ENCODE measurements at places on chromosomes 13 and 19.
A peak's percentile ranks its signal among the peaks of the same experiment; 100 is the strongest.

GRCh38 chr19:30003866-30004265, 61.8 kb downstream of the URI1 start:
- no peak for DNase-seq

- DNase-seq = no peak
Observed at GRCh38 chr19:51161266-51161665, 19.2 kb downstream of the SIGLEC7 start.

GRCh38 chr19:41785653-41786052, 10.7 kb upstream of the CEACAM3 start:
- peak; percentile 8 for DNase-seq

GRCh38 chr13:53560556-53560955, 531.9 kb downstream of the OLFM4 start:
- no peak for DNase-seq

- no peak for DNase-seq
Observed at GRCh38 chr13:76883236-76883635, 3.0 kb downstream of the KCTD12 start.

Data from nucleus accumbens (tissue), 56 donors.